ENCODE measurements at places on chromosomes 1 and 21.

DNA sequence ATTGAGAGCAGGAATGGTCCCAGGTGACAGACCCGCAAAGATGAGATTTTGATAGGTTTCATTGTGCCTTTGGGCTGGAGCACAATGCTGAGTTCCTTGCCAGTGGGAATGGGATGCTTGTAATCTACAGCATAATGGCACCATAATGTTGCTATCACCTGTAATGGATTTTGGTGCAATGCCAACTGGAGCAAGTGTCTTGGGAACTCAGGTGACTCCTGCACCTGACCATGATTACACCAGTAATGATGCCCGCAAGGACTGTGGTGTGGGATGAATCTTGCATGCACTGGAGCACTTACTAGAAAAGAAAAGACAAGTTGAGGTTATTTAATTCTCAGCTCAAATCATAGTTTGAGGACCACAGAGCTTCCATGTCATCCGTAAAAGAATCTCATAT lies 96.7 kb downstream of the PTPRU start:
- DNase-seq: no peak

GRCh38 chr1:51423073-51423821 lies 92.9 kb upstream of the TTC39A start:
- no peak for DNase-seq

GRCh38 chr1:182484531-182485257 lies 34.7 kb downstream of the RGSL1 start:
- DNase-seq: peak; percentile 55

GRCh38 chr1:196527919-196528318 lies 80.3 kb downstream of the KCNT2 start:
- no peak for DNase-seq

GRCh38 chr1:90730243-90731022 lies 13.3 kb upstream of the BARHL2 start:
- DNase-seq: no peak

DNA sequence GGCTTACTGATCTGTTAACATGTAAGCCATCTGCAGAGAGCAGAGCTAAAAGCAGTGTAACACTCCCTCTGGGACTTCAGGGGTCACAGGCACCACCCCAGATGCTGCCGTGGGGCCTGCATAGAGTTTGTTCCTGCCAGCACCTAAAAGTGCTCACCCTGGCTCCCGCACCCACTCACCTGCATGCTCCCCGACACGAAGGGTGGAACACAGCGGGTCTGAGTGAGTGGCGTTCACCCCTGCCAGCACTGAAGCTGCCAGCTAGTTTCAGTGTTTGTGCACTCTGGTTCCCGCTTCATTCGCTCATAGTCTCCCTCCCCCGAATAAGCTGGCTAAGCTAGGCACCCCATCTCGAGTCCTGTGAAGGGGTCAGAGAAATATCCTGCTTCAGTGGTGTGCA lies 1681.0 kb downstream of the NCAM2 start:
- DNase-seq: no peak

DNA sequence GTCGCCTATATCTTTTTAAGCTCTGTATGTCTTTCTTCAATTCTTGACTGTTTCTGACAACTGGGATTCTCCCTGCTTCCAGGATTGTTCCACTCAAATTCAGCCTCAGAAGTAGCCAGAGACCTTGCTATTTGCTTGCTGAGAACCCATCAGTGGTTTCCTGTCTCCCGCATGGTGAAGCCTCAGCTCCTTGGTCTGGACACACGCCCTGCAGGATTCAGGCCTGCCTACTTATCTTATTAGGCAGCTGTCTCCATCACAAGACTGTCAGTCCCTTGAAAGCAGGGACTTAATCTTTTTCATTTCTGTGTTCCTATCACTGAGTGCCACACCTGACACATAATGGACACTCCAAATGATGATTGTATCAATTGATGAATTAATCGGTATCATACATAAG lies 175.3 kb downstream of the PLPP3 start:
- DNase-seq: no peak

GRCh38 chr1:87428883-87429282 lies 100.2 kb downstream of the LMO4 start:
- no peak for DNase-seq

DNA sequence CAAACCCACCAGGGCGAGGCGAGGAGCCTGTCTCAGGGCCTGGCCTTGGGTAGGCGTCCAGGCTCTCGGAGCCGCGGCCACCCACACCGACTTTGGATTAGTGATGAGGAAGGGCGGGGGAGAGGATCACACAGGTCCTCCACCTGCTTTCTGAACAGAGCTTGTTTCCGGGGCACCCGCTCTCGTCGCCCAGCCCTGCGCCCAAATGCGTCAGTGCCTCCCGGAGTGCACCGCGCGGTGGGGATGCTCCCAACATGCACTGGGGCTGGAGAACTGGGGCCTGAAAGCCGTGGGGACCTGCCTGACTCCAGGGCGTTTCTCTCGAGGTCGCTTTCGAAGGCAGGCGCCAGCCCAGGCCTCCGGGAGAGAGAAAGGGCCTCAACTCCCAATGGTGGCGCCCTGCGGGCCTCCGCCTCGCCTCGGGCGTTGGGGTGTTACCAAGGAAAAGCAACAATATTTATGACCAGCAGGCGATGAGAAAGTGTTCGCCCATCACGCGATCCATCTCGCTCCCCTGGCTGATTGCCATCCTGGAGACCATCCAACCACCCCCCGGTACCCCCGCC lies 8.9 kb upstream of the LHX8 start:
- no peak for DNase-seq

GRCh38 chr1:33573661-33574060 lies 101.2 kb downstream of the ZSCAN20 start:
- DNase-seq: no peak

GRCh38 chr21:46412521-46413364 lies 45.9 kb upstream of the DIP2A start:
- no peak for DNase-seq

- peak; percentile 22 for DNase-seq
These were observed 1.1 kb downstream of the GNG4 start for GRCh38 chr1:235648407-235648907.

- peak; percentile 26 for DNase-seq
These were observed 1.5 kb downstream of the XPR1 start for GRCh38 chr1:180633057-180634056.

DNA sequence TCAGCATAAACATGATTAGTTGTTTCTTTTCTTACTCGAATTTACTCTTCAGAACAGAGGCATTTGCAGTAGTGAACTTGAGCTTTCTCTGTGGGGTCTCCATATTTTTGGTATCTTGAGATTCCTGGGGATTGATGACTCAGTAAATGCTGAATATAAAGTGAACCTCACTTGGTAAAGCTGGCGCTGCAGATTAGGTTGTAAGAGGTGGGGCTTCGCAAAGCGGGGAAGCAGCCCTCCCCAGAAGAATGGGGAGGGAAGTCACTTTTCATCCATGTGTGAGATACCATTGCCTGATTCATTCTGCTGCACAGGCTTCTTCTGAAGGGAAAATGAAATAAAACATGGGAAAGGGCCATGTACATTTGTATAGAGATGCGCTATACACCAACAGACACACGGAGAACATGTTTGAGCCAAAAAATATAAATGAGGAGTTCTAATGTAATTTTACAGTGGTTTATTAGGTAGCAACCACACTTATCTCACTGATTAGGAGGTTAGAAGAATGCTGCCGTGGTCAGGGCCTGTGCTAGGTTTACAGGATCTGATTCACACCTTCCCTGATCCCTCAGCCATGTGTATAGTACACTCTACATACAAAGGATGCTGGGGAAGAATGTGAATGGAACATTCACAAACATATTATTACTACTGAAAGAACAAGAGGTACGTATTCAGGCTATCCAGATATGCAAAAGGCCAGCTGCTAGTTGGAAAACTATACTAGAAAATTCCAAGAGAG lies 63.5 kb downstream of the DNTTIP2 start:
- DNase-seq: no peak

- no peak for DNase-seq
These were observed 2.7 kb downstream of the RORC start for GRCh38 chr1:151828921-151829320.

- no peak for DNase-seq
These were observed 11.3 kb upstream of the PDZK1IP1 start for GRCh38 chr1:47201179-47201578.

GRCh38 chr1:19074361-19074901 lies 118.0 kb upstream of the IFFO2 start:
- DNase-seq: no peak

- DNase-seq: no peak
These were observed 7.9 kb upstream of the IL23R start for GRCh38 chr1:67158401-67158800.

DNA sequence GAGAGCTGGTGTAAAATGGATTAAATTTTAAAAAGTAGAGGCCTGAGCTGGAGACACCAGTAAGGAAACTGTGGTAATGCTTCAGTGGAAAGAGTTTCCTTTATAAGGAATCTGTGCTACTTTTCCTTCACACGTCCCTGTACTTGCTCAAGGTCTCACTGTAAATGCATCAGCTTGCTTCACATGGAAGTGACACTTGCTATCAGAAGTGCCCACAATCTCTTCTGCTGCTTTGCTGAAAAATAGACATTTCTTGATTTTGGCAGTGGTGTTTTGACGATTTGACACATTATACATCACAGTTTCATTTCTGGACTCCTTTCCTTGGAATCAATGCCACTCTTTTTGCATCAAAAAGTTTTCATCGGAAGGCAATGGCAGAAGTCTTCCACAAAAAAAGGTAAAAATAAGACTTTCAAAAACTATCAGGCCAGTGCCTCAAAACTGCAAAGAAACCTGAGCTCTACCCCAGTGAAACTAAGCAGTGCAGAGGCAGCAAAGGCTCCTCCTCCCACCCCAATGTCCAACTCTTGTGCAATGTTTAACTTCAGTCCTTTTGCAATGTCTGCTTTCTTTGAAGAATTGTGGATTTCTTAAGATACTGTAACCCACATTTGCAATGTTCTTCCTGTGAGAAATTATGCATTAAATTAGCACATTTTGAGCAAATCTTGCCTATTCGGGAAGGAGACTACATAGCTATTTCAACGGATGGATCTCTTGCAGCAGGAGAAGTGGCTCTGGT lies 18.4 kb upstream of the TSPAN2 start:
- DNase-seq: no peak

DNA sequence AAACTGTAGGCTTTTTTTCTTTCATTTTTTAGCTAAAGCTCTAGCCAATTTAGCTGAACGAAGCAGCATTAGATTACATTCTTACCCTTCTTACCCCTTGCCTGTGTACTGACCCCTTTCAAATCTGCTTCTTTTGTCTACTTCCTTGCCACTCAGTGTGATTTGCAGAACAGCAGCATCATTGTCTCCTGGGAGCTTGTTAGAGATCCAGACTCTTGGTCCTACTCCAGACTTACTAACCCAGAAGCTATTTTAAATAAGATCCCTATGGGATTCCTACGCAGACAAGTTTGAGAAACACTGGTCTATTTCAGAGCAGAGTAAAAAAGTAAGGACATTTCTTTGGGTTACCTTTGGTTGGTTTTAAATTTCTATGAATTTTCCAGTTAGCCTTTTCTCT lies 13.8 kb downstream of the LRRC39 start:
- no peak for DNase-seq

DNA sequence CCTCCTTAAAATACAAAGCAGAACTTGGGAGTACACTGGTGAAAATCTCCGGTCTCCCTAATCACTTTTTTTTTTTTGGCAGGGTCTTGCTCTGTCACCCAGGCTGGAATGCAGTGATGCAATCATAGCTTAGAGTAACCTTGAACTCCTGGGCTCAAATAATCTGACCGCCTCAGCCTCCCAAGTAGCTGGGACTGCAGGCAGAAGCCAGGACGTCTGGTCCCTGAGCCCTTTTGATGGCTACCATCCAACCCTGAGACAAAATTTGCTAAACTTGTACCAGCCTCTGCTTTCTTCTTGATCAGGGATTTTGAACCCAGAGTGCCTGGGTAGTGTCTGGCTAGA lies 4.1 kb downstream of the L1TD1 start:
- DNase-seq: no peak

DNA sequence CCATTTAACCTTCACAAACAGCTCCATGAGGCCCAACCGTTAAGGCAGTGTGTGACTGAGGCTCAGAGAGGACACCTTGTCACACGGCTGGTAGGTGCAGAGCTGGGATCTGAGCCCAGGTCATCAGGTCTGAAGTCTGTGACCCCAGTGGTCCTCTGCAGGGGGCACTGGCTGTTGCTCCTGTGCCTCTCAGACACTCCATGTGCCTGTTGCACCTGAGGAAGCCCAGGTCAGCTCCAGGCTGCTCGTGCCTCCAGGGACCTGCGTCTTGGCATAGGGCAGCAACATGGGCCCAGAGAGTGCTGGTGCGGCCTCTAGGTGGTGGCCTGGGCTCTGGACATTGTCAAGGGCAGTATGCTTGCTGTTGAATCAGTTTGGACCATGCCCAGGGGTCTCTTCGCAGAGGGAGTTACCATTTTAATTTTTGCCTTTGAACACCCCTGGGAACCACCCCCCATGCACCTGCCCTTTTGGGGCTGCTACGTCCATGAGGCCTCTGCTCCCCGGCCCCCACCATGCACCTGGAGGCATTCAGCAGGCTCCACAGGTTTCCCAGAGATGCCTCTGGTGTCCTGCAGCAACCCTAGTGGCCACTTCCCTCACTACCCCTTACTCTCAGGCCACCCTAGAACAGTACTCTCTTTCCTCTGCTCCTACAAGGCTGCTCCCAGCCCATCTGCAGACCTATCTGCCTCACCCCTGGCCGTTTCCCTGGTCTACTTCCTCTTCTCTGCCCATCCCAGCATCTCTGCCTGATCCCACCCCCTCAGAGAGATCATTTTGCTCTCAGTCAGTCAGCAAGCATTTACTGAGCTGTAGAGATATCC lies 25.2 kb upstream of the EPS8L3 start:
- no peak for DNase-seq

- no peak for DNase-seq
These were observed 565.2 kb downstream of the LTN1 start for GRCh38 chr21:28427394-28428022.

GRCh38 chr21:15904389-15904788 lies 174.6 kb downstream of the USP25 start:
- no peak for DNase-seq

DNA sequence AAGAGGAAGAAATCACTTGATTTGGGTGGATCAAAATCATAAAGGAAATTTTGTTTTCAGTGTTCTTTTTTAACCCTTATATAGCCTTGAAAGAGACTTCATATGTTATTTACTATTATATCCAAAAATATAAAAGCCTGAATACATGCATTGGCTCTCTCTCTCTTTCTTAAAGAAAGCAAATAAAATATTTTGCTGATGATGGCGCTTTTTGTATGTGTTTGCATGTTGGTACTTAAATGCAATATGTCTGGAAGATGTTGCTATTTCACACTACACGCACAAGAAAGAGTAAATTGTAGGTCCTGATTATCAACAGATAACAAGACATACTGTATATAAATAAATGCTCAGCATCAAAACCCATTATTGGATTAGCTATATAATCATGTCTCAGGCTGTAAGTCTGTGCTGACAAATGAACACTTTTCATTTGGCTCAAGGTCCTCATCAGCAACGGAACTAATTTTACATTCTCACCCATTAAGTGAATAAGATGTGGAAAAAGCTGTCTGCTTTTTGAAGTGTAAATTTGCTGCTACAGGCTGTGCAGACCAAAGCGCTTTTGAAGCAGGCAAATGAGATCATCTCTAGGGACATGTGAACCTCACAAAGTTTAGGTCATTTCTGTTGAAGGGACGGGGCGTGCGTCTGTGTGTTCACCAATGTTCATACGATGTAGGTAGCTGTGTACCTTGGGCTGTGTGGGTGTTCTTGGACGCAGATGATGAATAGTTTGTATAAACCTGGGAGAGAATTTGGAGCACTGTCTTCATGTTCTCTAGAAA lies 122.4 kb upstream of the LMO4 start:
- DNase-seq: no peak

Data from NCI-H526 (cell line).